ENCODE measurements at places on chromosomes 11 and 22. TPM values are rescaled to one million over a fixed set of nuclear protein-coding genes. Genes with fewer than 3 reads are reported as not detected.

DNA sequence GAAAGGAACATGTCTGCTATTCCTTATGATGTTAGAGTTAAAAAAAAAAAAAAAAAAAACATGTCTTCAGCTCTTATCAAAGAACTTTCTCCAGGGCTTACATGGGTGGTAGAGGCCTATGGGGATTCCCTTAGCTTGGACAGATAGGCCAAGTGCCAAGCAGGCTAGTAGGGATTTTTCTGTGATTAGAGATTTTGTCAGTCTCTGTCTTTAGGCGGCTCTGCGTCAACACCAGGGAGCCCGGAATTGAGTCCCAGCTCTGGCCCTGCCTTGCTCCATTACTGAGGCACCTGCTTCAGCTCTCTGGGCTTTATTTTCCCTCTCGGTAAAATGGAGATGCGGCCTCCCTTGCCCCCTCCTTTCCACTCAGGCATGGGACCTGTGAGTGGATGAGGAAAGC, 13.1 kb downstream of the CRY2 start:
- DNase-seq: no peak

The ALX4 gene
- 1.5 TPM for total RNA-seq

GRCh38 chr11:68844801-68845200, 3.1 kb upstream of the CPT1A start:
- DNase-seq: no peak

GRCh38 chr11:119895981-119896380, 167.0 kb upstream of the NECTIN1 start:
- no peak for DNase-seq

The DNHD1 gene
- total RNA-seq: 13.4 TPM

DNA sequence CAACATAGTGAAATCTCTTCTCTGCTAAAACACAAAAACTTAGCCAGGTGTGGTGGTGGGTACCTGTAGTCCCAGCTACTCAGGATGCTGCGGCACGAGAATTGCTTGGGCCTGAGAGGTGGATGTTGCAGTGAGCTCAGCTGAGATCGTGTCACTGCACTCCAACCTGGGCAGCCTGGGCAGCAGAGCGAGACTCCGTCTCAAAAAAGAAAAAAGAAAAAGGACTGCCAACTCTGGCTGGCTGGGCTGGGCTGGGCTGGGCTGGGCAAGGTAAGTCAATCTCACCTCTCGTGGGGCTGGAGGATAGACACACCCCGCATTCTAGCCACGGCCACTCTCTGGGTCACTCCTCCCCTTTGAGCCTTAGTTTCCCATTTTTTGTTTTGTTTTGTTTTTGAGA, 26.9 kb downstream of the TEF start:
- DNase-seq: no peak

The TRIM44 gene
- total RNA-seq: 16.0 TPM

The KCNJ5 gene
- 0.53 TPM for total RNA-seq

DNA sequence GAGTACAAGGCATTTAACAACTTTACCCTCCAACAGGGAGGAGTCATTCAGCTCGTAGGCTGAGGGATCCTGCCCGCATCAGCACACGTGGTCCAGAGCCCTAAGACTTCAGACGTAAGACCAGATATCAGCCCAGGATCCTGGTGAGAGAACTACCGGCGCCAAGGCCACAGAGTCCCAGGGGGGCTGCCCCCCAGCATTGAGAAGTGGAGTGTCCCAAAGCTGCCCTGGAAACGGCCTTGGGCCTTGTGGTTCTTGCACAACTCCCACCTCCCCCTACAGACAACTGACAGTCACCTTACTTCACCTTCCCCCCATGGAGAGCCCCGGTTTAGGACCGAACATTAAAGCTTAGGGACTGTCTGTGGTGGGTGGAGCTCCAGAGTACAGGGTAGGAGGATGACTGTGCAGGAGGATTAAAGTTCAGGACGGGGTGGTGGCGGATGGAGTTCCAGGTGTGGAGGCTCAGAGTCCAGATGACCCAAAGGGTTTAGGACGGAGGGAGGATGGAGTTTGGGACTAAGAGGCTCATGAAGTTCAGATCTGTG, 1.0 kb downstream of the C11orf91 start:
- DNase-seq: no peak

The RGL4 gene
- not detected for total RNA-seq

The NECTIN1 gene
- 18.1 TPM for total RNA-seq

DNA sequence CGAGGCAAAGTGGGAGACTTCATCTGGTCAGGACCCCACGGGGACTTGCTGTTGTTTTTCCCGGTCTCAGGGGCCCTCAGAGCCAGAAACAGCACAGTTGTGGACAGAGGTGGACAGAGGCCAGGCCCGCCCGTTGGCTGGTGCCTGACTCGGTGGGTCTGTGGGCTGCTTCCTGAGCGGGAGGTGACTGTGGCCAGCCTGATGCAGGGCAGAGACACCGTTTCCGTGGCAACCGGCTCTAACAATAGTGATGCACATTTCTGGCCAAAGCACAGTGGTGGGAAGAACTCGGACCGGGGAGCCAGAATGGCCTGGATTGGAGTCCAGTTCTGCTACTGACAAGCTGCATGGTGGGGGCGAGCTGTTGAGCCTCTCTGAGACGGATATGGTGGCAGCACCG, 58.7 kb upstream of the ATXN10 start:
- DNase-seq: no peak

Data from urinary bladder (tissue), 4 donors.